ENCODE measurements at places on chromosomes 1 and 21. TPM values are rescaled to one million over a fixed set of nuclear protein-coding genes. Genes with fewer than 3 reads are reported as not detected.

DNA sequence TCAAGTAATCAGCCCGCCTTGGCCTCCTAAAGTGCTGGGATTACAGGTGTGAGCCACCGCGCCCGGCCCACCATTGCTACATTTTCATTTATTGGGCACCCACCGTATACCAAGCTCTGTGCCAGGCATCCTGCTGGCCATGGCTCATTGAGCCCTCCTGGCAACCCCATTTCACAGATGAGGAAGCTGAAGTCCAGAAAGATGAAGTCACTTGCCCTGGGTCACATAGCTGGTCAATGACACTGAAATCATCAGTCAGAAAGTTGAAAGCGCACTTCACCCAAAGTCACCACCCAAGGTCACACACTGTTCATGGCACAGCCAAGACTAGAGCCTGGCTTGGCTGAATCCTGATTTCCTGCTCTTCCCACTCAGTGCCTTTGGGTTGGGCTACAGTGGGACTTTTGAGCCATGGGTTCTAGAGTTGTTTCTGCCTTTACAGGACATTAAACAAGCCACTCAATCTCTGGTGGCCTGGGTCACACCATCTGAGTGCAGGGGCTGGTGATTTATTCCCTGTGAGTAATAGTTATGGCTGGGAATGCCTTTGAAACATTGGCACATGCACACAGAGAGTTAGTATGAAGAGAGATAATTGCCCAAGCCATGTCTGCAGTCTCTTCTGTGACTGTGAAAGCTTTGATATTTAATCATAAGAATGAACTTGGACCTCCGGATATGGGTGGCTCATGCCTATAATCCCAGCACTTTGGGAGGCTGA, 16.0 kb upstream of the ARHGEF10L start:
- peaks cover 1% of the 10 kb centered on the region for H3K27me3 ChIP-seq
- H3K36me3 ChIP-seq = no peaks in the 10 kb centered on the region
- no peak for DNase-seq
- H3K27ac ChIP-seq = no peak overlapping the region
- peaks cover 33% of the 10 kb centered on the region for H3K4me1 ChIP-seq

DNA sequence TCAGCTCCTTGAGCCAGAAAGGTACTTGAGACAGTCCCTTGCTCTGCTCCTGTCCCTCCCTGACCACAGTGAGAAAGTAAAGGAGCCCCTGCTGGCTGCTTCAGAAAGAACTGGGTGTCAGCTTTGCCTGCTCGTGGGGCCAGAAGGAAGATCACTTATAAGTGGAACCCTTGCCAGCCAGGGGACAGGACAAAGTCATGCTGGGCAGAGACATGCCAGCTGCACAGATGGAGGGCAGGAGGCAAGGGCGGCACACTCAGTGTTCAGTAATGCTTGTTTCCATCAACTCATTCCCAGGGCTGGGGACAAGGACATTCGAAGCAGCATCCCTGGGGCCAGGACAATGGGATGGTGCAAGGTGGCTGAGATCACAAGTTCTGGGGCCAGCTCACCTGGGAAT, 41.8 kb downstream of the NTPCR start:
- no peak overlapping the region for H3K27ac ChIP-seq
- no peak for DNase-seq
- no peak overlapping the region for H3K4me3 ChIP-seq
- peaks cover 45% of the 10 kb centered on the region for H3K36me3 ChIP-seq
- peaks cover 12% of the 10 kb centered on the region for H3K4me1 ChIP-seq
- no peaks in the 10 kb centered on the region for H3K27me3 ChIP-seq

DNA sequence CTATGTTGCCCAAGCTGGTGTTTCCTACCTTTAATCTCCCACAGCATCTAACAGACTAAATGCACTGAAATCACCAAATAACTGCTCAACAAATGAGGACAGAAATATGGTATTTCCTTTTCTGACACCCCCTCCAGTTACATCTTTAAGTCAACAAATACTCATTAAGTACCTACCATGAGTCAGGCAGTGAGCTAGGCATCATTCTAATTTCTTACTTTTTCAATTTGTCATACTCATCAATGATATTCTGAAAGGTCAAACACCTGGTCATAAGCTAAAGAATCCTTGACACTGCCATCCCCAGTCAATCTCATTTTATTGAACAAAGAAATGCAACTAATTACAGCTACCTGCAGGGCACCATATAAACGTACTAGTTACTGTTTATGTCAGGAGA, 36.6 kb downstream of the LUZP1 start:
- H3K27me3 ChIP-seq = no peaks in the 10 kb centered on the region
- no peak overlapping the region for H3K4me3 ChIP-seq
- no peak for DNase-seq
- H3K36me3 ChIP-seq = peaks cover 7% of the 10 kb centered on the region

GRCh38 chr1:181714428-181714827, 231.1 kb downstream of the CACNA1E start:
- H3K27me3 ChIP-seq = peaks cover 20% of the 10 kb centered on the region
- no peak overlapping the region for H3K4me3 ChIP-seq
- H3K27ac ChIP-seq = no peak overlapping the region

DNA sequence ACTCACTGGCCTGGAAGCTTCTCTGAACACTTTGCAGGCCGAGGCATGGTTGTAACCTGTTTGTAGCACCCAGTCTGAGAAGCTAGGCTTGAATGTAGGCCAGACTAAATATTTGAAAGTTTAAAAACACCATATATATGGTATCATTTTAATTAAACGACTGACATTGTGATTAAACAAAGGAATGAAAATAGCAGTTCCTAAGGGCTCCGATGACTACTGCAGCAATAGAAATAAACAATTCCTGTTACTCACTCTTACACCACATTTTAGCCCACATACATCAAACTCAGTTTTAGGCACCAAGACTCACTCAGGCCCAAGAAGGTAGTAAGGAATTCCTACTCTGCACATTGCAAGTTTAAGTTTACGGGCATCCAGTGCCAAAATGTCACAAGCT, 281.2 kb downstream of the AKT3 start:
- no peak overlapping the region for H3K27ac ChIP-seq
- H3K27me3 ChIP-seq = no peaks in the 10 kb centered on the region
- H3K4me1 ChIP-seq = no peaks in the 10 kb centered on the region
- H3K36me3 ChIP-seq = peaks cover 8% of the 10 kb centered on the region
- no peak for DNase-seq

The IBA57 gene
- 11.8 TPM for total RNA-seq

The C1orf159 gene
- 32.8 TPM for total RNA-seq

GRCh38 chr1:24526940-24527542, 24.4 kb downstream of the RCAN3 start:
- H3K36me3 ChIP-seq = no peaks in the 10 kb centered on the region
- no peak overlapping the region for H3K4me3 ChIP-seq

DNA sequence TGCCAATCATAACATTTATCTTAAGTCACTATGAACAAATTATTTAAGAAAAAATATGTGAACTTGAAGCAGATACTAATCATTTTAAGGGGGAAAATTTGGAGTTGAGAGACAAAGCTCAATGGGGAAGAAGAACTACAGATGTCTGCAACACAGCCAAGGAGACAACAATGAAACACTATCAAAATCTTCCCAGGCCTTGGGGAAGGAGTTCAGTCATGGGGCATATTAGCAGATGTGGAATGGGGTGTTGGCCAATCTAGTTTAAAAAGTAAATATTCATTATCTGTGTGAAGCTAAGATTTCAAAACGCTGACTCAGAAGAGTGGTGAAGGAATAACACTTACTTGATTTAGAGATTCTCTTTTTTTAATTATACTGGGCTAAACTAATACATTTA, 671.6 kb upstream of the ZP4 start:
- H3K4me3 ChIP-seq = no peak overlapping the region
- H3K4me1 ChIP-seq = no peaks in the 10 kb centered on the region
- H3K27me3 ChIP-seq = no peaks in the 10 kb centered on the region

The TEX38 gene
- 0.57 TPM for total RNA-seq

All from mesothelial cell of epicardium (in vitro differentiated cells).